ENCODE measurements at places on chromosomes 16 and 17. TPM values are rescaled to one million over a fixed set of nuclear protein-coding genes. Genes with fewer than 3 reads are reported as not detected.

Gene BRICD5
- total RNA-seq = 1.3 TPM

Gene ELOB
- 227 TPM for total RNA-seq

Gene TMEM238L
- total RNA-seq = not detected

Gene NPIPB9
- 1.7 TPM for total RNA-seq

Gene ITGA2B
- 0.26 TPM for total RNA-seq

Gene AOC3
- total RNA-seq = 0.26 TPM

Gene HAS3
- 0.26 TPM for total RNA-seq

Gene KCNH4
- not detected for total RNA-seq

Gene NEUROD2
- total RNA-seq = not detected

Gene TBC1D3
- total RNA-seq = not detected

Gene PDE6G
- not detected for total RNA-seq

Gene ZSCAN10
- not detected for total RNA-seq

Gene NOS2
- not detected for total RNA-seq

Gene PERCC1
- total RNA-seq = not detected

Gene CHRNE
- total RNA-seq = 0.51 TPM

Gene ST6GALNAC2
- 1.0 TPM for total RNA-seq

Gene ALOXE3
- total RNA-seq = not detected

Data from fibroblast of lung (primary cell).